ENCODE measurements at places on chromosomes 1 and 21. TPM values are rescaled to one million over a fixed set of nuclear protein-coding genes. Genes with fewer than 3 reads are reported as not detected.

The KCNQ4 gene
- total RNA-seq, result 0.35 TPM

The NES gene
- total RNA-seq, result not detected

The PRAMEF11 gene
- total RNA-seq, result not detected

The EPHB2 gene
- not detected for total RNA-seq

The MAP10 gene
- 2.2 TPM for total RNA-seq

The CNR2 gene
- total RNA-seq, result 0.67 TPM

The METTL13 gene
- total RNA-seq, result 37.6 TPM
